ENCODE measurements at places on chromosomes 6 and 20. TPM values are rescaled to one million over a fixed set of nuclear protein-coding genes. Genes with fewer than 3 reads are reported as not detected.

Gene NMBR
- total RNA-seq: not detected

DNA sequence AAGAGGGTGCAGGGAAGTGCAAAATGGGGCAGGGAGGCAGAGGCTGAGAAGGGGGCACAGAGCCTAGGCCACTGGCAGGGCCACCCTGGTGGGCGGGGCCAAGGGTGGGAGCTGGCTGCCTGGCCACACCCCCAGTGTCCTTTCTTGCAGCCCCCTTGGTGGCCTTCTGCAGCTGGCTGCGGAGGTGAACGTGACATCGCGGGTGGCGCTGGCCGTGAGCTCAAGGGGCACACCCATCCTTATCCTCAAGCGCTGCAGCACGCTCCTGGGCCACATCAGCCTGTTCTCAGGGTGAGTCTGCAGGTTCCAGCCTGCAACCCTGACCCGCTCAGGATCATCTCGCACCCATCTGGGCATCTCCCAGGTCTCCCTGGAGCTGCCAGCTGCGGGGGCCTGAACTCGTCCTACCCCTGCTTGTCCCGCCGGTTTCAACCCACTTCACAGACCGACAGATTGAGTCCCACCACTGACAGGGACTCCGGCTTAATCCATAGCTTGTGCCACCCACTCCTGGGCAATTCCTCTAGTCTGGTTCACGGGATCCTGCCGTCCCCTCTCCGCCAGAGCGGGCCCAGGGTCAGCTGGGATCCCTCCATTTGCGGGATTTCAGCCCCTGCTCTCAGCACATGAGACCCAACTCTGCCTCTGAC is 6.2 kb downstream of the BPIFB3 start:
- no peak overlapping the region for H3K27ac ChIP-seq
- no peak overlapping the region for H3K4me3 ChIP-seq
- no peaks in the 10 kb centered on the region for H3K4me1 ChIP-seq
- no peak for DNase-seq
- H3K27me3 ChIP-seq: no peaks in the 10 kb centered on the region

- H3K4me1 ChIP-seq: peaks cover 5% of the 10 kb centered on the region
- no peak overlapping the region for H3K27ac ChIP-seq
- no peak for DNase-seq
- H3K36me3 ChIP-seq: no peaks in the 10 kb centered on the region
- peaks cover 24% of the 10 kb centered on the region for H3K27me3 ChIP-seq
Measured at GRCh38 chr6:113630738-113631535, 226.2 kb upstream of the MARCKS start.

DNA sequence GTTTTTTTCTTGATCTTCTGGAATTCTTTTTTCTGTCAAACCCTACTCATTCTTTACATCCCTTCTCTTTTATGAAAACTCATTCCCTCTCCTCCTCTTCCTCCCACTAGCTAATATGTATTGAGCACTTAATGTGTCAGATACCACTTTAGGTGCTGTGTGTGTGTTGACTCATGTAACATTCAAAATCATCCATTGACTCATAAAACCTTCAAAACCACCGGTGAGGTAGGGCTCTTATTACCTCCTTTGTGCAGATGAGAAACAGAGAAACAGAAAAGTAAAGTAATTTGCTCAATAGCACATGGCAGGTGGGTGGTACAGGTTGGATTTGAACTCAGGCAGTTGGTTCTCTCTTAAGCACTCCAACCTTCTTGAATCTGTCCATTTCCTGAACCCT is 136.3 kb upstream of the NEDD9 start:
- no peaks in the 10 kb centered on the region for H3K27me3 ChIP-seq
- peaks cover 16% of the 10 kb centered on the region for H3K4me1 ChIP-seq
- no peaks in the 10 kb centered on the region for H3K36me3 ChIP-seq
- H3K4me3 ChIP-seq: no peak overlapping the region
- H3K27ac ChIP-seq: no peak overlapping the region

Gene EPB41L1
- 38.1 TPM for total RNA-seq

DNA sequence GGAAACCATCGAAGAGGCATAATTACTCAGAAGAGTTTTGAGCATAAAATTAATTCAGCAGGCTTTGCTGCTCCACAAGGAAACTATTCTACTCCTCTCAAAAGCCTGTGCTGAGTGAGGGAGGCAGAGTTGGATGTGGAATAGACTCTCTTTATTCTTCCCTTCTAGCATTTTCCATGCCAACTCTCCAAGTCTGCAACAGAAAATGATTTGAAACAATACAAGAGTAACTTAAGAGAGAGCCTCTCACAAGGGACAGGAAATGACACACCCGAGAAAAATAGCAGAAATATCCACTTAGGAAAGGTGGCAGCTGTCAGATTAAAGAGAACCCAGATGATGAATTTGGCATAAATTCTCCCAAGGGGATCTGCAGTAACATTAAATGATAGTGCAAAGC is 26.3 kb upstream of the LAMP5 start:
- DNase-seq: no peak
- no peak overlapping the region for H3K4me3 ChIP-seq
- no peaks in the 10 kb centered on the region for H3K36me3 ChIP-seq
- H3K4me1 ChIP-seq: peaks cover under 1% of the 10 kb centered on the region
- peaks cover 2% of the 10 kb centered on the region for H3K27me3 ChIP-seq

GRCh38 chr20:59958123-59958522 is at the start of gene CDH26:
Gene CDH26, plus strand, starts transcription at chr20:59958423. Its CDS starts 304 bp downstream, at chr20:59958727.
- H3K4me3 ChIP-seq: no peak within 1 kb of the TSS
- no peak within 1 kb of the TSS for H3K27ac ChIP-seq
- peaks cover 6% of the 10 kb centered on the region for H3K4me1 ChIP-seq
- H3K36me3 ChIP-seq: no peaks in the 10 kb centered on the region
- DNase-seq: no peak

Gene SIRPD
- total RNA-seq: not detected

Gene EYA4
- 0.32 TPM for total RNA-seq

DNA sequence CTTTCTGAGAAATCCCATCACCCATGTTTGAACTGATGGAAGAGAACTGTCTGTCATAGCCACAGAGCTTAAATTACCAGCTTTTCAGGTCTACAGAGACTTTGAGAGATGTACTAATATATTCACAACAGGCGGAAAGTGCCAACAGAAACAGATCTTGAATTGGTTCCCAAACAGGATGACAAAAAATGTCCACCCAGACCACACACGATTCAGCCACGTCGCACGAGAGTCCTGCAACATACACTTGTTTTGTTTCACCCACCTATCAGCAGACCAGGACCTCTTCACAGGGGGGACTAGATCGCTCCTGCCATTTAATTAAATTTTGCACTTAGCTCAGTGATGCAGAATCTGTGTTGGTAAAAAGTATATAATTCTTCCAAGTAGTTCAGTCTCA is 187.1 kb upstream of the CEP162 start:
- H3K4me1 ChIP-seq: no peaks in the 10 kb centered on the region
- no peak overlapping the region for H3K4me3 ChIP-seq
- H3K36me3 ChIP-seq: no peaks in the 10 kb centered on the region
- no peak for DNase-seq
- no peak overlapping the region for H3K27ac ChIP-seq
- no peaks in the 10 kb centered on the region for H3K27me3 ChIP-seq

DNA sequence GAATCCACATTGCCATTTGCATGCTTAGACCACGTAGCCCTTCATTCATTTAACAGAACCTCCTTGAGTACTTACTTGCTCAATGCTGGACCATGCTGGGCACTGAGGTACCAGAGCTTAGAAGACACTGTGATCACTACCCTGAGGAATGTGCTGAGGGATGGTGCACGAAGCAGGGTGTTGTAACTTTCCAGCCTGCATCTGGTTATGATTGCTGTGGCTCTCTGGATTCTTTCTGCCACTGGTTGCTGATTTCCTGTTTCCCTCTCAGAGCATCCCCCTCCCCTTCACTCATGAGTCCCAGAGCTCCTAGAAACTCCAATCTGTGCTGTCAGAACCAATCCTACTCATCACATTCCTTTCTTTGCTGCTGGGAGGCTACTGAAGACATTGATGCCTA is 537.4 kb downstream of the PTPRT start:
- no peak overlapping the region for H3K4me3 ChIP-seq
- H3K27ac ChIP-seq: no peak overlapping the region
- peaks cover 2% of the 10 kb centered on the region for H3K36me3 ChIP-seq
- peaks cover 14% of the 10 kb centered on the region for H3K4me1 ChIP-seq
